ENCODE measurements at places on chromosomes 12 and 14. TPM values are rescaled to one million over a fixed set of nuclear protein-coding genes. Genes with fewer than 3 reads are reported as not detected.

DNA sequence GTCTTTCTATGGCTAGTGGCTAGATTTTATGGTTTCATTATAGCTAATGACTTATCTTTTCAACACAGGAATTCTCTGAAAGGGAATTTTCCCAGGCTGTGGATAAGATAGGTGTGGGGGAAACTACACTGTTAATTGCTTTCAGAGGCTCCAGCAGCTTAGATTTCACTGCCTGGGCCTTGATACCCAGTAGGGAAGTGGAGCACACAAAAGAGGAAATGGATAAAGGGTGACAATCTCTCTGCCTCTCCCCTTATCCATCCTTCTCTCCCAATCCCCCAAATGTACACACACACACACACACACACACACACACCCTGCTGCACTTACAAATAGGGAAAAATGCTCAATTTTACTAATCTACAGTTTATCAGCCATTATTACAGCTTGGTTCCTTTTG lies 19.1 kb downstream of the SIX4 start:
- no peak for DNase-seq

Gene PPM1H
- total RNA-seq: 71.8 TPM

DNA sequence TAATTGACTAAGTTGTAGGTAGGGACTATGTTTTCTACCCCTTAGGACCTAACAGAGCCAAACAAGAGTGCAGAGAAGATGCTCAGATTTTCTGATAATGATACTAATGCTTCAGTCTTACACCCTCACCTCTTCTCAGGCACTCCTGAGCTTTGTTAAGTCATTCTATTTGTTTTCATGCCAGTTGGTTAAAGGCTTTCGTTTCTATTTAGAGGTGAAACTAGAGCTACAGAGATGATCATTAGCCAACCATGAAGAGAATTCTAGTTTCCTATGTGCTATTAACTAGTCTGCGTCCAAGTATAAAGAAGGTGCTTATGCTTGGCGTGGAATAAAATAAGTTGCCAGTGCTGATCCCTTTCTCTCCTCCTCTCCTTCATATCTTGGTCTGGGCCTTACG lies 34.6 kb upstream of the PYGL start:
- no peak for DNase-seq

DNA sequence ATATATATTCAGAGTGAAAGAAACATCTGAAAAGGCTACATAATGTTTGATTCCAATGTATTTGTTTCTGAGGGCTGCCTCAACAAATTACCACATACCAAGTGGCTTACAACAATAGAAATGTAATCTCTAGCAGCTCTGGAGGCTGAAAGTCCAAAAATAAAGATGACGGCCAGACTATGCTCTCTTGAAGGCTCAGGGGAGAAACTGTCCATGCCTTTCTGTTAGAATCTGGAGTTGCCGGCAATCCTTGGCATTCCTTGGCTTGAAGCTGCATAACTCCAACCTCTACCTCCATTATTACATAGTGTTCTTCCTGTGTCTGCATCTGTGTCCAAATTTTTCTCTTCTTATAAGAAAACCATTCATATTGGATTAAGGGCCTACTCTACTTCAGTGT lies 68.1 kb upstream of the PLEKHG7 start:
- no peak for DNase-seq

DNA sequence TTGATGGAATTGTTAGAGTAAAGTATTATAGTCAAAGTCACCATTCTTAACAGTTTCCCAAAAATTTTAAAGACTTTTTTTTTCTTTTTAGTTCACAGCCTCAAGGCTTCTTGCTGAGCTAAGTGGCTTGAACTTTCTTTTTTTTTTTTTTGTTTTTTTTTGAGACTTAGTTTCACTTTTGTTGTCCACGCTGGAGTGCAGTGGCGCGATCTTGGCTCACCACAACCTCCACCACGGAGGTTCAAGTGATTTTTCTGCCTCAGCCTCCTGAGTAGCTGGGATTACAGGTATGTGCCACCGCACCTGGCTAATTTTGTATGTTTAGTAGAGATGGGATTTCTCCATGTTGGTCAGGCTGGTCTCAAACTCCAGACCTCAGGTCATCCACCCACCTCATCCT lies 92.8 kb downstream of the SETD3 start:
- DNase-seq: no peak

- DNase-seq: peak; percentile 15
Measured at GRCh38 chr14:91946622-91947474, 646 bp downstream of the FBLN5 start.

Gene B3GNT4
- 0.38 TPM for total RNA-seq

Gene CEP128
- total RNA-seq: 10.4 TPM

Gene GPR137C
- 3.3 TPM for total RNA-seq

GRCh38 chr12:5088586-5089264 lies 45.0 kb downstream of the KCNA5 start:
- DNase-seq: no peak

Gene HNF1A
- total RNA-seq: not detected

Gene B4GALNT3
- 4.2 TPM for total RNA-seq

Gene RASSF3
- 43.5 TPM for total RNA-seq

- no peak for DNase-seq
Measured at GRCh38 chr12:26298785-26299621, 103.6 kb downstream of the SSPN start.

Gene CELA1
- not detected for total RNA-seq

- no peak for DNase-seq
Measured at GRCh38 chr14:46964378-46964777, 312.8 kb upstream of the RPL10L start.

- no peak for DNase-seq
Measured at GRCh38 chr12:91562476-91562875, 379.9 kb upstream of the DCN start.

- DNase-seq: no peak
Measured at GRCh38 chr14:49405291-49405690, 180.9 kb downstream of the RPS29 start.

DNA sequence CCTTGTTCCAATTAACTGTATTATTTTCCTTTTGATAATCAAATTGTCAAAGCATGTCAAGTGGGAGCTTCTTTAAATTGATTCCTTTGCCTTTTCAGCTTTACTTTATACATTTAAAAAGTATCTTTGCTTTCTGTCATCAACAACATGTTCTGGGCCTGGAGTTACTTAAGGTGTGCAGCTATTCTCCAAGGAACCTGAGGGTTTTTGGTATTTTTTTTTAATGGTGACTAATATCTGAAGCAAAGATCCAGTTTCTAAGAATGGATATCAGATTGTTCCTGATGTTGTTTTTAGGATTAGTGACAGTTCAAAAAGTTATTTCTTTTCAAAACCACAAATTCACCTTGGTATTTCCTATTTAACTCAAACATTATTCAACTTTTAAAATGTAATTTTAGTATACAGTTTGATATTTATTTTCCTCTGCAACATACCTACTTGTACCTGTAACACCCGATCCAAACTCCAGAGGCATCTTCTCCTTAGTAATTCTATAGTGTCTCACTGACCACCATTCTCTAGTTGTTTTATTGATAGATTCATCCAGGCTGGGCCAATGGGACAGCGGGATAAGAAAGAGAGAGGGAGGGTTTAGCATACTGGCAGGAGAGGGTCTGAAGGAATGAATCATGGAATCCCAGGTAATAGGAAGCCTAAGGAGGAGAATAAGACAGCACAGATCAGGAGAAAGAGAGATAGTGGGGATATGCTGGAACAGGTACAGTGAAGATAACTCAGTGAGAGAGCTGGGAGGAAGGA lies 3.1 kb downstream of the CBLN3 start:
- no peak for DNase-seq

DNA sequence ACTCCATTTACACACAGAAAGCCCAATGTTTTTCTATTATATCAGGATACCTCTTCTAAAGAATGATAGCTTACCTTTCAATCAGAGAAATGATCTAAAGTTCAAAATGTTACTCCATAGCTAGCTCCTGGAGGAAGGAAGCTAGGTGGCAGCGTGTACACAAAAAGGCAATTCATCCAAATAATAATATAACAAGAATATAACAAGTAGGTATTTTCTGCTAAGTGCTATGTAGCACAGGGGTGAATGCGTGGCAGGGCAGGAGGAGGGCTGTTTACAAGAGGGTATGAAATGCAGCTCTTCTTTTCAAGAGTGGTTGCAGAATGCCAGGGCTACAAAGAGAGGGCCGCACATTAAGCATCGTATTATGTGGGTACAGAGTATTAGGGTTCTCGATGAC lies 663 bp upstream of the SNAPC1 start:
- DNase-seq: no peak

DNA sequence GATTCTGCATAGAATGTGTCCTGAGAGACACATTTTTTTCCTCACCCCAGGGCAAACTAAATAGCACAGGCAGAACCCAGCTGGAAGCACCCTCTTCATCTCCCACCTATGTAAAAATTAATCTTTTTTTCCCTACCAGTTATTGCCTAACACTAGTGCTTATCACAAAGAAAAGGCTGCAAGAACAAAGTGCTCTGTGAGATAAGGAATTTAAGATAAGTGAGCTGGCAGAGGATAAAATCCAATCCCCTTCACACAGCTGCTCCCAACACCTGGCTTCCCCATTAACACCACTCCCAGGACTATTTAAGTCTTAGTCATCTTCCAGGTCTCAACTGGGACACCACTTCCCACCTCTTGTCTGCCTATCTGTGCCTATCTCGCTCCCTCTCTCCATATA lies 75.2 kb downstream of the TTC9 start:
- no peak for DNase-seq

- DNase-seq: no peak
Measured at GRCh38 chr12:117484901-117485300, 123.5 kb upstream of the NOS1 start.

DNA sequence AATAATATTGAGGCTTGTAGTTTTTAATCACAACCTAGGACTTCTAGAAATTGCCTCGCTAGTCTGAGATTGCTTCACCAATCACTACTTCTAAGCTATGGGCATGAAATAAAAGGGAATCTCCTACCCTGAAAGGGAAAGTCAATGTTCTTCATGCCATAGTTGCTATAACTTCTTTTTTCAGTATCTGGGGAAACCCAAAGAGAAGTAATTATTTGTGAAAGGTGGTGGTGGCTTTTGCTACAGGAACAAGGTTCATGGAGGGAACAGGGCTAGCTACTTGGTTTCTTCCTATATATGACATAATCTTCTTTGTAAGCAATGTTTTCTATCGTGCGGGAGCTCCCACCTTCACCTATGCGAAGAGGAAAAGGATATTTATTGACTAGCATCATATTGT lies 61.6 kb upstream of the DNM1L start:
- DNase-seq: no peak

DNA sequence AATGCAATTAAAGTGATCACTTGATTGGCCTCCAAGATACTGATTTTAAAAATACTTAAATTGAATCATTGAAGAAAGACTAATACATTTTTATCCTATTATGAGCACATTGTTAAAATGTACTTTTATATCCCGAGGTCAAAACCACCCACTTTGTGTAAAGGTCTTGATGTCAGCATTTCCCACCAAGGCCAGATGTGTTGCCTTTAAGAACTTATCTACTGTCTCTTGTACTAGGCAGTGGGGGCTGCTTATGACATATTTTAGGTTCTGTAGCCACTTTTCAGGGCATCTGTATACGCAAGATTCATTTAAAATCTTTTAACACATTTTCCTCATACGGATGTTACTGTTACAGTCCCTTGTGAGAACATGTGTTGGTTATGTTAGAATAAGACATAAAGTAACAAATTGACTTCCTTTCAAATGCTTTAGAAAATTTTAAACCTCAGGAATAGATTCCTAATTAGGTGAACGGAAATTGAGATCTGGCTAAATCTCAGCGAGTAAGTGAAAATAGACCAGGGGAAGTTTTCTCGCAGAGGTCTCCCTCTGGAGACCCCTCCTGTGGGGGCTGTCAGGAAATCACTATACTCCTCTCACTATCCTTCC lies 456.2 kb downstream of the ADAMTS20 start:
- no peak for DNase-seq

GRCh38 chr14:95685978-95686922 lies at the start of gene TCL1B:
Gene TCL1B (plus strand): TSS chr14:95686426. CDS start chr14:95686468, 42 bp downstream.
- no peak for DNase-seq

- DNase-seq: no peak
Measured at GRCh38 chr14:23418021-23418420, 9.9 kb upstream of the MYH6 start.

- no peak for DNase-seq
Measured at GRCh38 chr12:97756741-97757140, 294.1 kb downstream of the RMST start.

Gene GARIN6
- not detected for total RNA-seq

DNA sequence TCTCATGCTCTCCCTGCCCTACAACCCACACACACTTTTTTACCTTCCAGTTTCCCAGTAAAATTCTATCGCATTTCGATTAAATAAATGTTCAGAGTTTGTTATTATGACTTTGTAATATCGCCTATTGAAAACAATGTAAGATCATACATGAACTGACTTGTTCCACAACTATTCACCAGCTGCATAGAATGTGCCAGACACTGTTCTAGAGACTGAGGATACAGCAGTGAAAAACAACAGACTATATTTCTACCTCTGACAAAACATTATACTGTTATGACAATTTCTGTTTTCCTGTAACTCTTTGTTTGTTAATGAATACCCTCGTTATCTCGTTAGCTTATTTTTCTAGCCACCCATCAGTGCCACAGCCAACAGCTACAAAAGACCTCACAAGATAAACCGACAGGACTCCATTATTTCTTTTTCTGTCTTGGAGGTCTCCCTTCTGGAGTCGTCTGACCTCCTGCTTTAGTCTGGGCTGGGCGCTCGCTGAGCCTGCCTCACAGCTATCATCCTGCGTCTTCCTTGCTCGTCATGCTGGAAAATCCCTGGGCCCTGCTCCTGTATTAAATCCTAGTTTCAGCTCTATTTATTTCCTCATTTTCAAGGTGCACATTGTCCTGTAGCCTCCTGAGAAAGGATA lies 498.9 kb downstream of the DIO2 start:
- DNase-seq: no peak
